Left ventricle myocardium inferior (tissue), 1 donor: ENCODE measurements at places on chromosomes 4 and X.

GRCh38 chr4:61805979-61806378, 605.9 kb downstream of the ADGRL3 start:
- H3K27ac ChIP-seq = no peak overlapping the region
- no peak overlapping the region for H3K4me3 ChIP-seq
- DNase-seq = no peak
- H3K4me1 ChIP-seq = no peaks in the 10 kb centered on the region
- H3K36me3 ChIP-seq = no peaks in the 10 kb centered on the region
- no peaks in the 10 kb centered on the region for H3K27me3 ChIP-seq

DNA sequence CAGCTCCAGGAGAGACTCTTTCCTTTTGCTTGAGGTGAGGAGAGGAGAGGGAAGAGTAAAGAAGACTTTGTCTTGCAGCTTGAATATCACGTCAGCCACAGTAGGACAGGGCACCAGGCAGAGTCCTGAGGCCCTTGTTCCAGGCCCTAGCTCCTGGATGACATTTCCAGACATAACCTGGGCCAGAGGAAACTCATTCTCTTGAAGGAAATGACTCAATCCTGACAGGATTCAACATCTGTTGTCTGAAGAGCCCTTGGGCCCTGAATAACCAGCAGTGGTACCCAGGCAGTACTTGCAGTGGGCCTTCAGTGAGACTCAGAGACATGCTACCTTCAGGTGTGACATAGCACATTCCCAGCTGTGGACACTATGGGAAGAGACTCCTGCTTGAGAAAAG, 62.8 kb downstream of the FGF16 start:
- H3K4me3 ChIP-seq = no peak overlapping the region
- no peak for DNase-seq
- peaks cover 2% of the 10 kb centered on the region for H3K4me1 ChIP-seq
- H3K36me3 ChIP-seq = peaks cover 33% of the 10 kb centered on the region
- no peaks in the 10 kb centered on the region for H3K27me3 ChIP-seq
- no peak overlapping the region for H3K27ac ChIP-seq

DNA sequence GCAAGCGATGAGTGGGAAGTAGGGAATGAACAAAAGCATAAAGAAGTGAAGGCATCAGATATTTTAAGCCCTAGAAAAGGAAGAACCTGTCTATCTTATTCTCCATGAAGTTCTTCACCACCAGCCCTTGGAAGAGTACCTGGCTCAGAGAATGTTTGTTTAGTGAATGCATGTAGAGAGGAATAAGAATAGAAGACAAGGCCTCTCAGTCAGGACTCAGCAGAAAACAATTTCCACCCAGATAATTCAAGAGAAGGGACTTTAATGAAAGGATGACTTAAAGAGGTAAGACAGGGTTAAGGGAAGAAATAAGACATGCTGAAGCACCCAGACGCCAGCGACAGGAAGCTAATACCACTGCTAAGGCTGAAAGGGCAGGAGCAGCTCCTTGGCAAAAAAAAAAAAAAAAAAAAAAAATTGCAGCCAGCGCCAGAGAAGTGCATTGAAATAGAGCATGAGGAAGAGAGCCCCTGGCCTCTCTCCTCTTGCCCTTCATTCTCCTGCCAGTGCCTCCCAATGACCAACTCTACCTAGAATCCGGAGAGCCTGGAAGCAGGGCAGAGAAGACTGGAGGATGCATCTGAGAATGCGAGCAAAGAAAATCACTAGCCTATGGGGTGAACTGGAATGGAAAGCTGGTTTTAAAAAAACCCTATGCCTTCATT, 47.2 kb upstream of the RASGEF1B start:
- no peaks in the 10 kb centered on the region for H3K36me3 ChIP-seq
- no peaks in the 10 kb centered on the region for H3K4me1 ChIP-seq
- H3K27ac ChIP-seq = no peak overlapping the region
- H3K27me3 ChIP-seq = no peaks in the 10 kb centered on the region
- H3K4me3 ChIP-seq = no peak overlapping the region

DNA sequence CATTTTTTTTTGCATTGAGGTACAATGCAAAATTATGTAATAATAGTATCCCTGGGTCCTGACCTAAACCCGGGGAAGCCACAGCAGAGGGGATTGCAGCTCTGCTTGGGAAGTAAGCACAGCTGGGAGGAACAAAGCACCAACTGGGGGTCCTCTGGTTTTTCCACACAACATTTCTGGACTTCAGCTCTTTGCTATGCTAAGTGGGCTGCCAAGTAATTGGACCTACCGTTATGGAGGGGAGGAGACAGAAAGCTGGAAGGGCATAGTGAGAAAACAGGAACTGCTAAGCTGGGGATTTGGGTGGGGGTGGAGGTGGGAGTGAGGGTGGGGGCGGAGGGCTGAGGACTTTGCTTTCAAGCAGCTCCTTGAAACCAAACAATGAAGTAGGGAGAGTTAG, 183.3 kb downstream of the ZIC3 start:
- H3K4me1 ChIP-seq = no peaks in the 10 kb centered on the region
- H3K27me3 ChIP-seq = no peaks in the 10 kb centered on the region
- DNase-seq = no peak
- H3K4me3 ChIP-seq = no peak overlapping the region
- no peak overlapping the region for H3K27ac ChIP-seq
- H3K36me3 ChIP-seq = no peaks in the 10 kb centered on the region

GRCh38 chr4:187929024-187929423, 66.5 kb upstream of the ZFP42 start:
- H3K27ac ChIP-seq = no peak overlapping the region
- H3K4me3 ChIP-seq = no peak overlapping the region
- no peaks in the 10 kb centered on the region for H3K4me1 ChIP-seq
- DNase-seq = no peak
- no peaks in the 10 kb centered on the region for H3K27me3 ChIP-seq

DNA sequence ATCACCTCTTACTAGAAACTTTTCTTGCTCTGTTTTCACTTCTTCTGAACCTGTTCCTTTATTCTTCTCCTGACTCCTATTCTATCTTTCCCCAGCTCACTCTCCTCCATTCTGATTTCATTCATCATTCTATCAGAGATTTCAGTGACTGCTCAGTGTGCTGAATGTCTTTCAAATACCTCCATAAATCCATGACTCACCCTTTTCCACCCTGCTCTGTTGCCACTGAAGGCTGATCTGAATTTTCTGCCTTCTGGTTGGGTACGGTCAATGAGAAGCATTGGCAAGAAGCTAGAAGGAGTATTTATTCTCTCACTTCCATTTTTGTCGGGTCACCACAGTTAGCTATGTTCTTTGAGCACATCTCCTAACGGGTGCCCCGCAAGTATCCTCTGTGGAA, 265.9 kb downstream of the CBLL2 start:
- H3K36me3 ChIP-seq = no peaks in the 10 kb centered on the region
- no peak overlapping the region for H3K4me3 ChIP-seq
- no peak for DNase-seq
- no peaks in the 10 kb centered on the region for H3K27me3 ChIP-seq
- no peaks in the 10 kb centered on the region for H3K4me1 ChIP-seq

- H3K4me3 ChIP-seq = no peak overlapping the region
- DNase-seq = no peak
- H3K36me3 ChIP-seq = no peaks in the 10 kb centered on the region
- no peak overlapping the region for H3K27ac ChIP-seq
- no peaks in the 10 kb centered on the region for H3K27me3 ChIP-seq
Observed at GRCh38 chrX:118219866-118220265, 103.3 kb upstream of the KLHL13 start.
